NCI-H1105 treated with DMSO at 0.1 percent for 48 hours (cell line): ENCODE measurements at places on chromosomes 12 and 14.
A peak's percentile ranks its signal among the peaks of the same experiment; 100 is the strongest.

- peak; percentile 10 for DNase-seq
These were observed at the start of gene SDS for GRCh38 chr12:113403435-113404415. Gene SDS (minus strand): TSS chr12:113403887. CDS start chr12:113399708, 4,179 bp downstream.

- no peak for DNase-seq
These were observed 5.1 kb downstream of the ERBB3 start for GRCh38 chr12:56084958-56085543.

DNA sequence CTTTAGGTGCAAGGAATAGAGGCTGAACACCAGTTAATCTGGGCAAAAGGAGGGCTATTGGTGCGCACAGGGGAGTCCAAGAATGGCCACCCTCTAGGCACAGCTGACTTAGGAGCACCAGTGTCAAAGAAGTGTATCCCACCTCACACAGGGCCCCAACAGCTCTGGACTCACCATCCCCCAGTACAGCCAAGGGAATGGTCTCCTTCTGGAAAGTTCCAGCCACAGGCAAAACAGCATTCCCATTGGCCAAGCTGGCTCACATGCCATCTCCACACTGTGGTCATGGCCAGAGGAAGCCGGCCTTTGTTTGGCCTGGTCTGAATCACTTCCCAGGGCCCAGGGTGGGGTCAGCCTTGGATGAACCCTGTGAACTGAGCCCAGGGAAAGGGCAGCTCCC lies 120.1 kb downstream of the DICER1 start:
- no peak for DNase-seq

GRCh38 chr12:16062611-16063010 lies 151.5 kb downstream of the DERA start:
- DNase-seq, result no peak

- DNase-seq, result no peak
These were observed 8.2 kb downstream of the WBP11 start for GRCh38 chr12:14795028-14795448.
